ENCODE measurements at places on chromosomes 13 and 19.

DNA sequence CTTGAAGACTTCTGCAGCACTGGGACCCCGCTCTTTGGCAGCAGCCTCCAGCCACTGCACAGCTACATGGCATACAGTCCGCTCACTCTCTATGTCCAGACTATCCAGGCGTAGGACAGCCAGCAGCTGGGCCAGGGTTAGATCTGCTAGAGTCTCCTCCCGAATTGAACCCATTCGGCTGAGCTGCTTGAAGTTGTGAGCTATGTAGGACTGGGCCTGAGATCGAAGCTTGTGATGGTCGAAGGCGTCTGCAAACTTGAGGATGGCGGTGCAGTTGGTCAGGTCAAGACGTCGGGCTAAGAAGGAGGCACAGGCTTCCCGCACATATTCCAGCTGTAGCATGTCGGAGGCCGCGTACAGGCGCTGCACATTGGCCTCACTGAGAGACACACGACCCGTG lies 900 bp downstream of the KBTBD7 start:
- no peak for DNase-seq

- DNase-seq: peak; percentile 62
Observed at GRCh38 chr19:11355160-11356073, at the start of gene PLPPR2. Gene PLPPR2, plus strand, starts transcription at chr19:11355432. Its CDS starts 2,242 bp downstream, at chr19:11357674.

- DNase-seq: no peak
Observed at GRCh38 chr13:78649997-78650716, 8.8 kb downstream of the OBI1 start.

DNA sequence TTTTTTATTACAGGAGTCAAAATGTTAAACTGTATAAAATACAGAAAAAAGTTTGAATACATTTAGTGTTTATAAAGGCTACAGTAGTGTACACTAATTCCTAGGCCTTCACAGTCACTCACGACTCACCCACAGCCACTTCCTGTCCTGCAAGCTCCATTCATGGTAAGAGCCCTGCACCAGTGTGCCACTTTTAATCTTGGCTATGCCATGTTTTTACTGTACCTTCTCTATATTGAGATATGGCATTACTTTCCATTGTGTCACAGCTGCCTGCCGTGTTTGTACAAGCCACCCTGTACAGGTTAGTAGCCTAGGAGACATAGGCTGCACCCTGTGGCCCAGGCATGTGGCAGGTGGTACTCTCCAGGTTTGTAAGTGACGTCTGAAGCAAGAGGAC lies 32.1 kb downstream of the C1QTNF9 start:
- no peak for DNase-seq

DNA sequence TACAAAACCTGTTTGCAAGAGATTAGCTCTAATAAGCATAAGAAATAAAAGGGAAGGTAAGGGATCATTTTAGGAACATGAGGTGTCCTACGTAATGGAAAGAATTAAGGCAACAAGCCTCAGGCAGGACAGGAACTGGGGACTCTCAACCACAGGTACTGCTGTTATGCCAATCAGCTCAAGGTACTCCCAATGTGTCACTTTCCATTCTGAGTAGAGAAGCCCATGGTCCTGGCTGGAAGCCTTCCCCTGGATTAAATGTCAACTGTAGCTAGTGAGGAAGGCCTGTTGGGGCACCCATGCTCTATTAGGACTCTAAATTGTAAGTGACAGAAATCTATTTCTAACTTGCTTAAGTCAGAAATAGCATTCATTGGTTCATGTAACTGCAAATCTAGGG lies 134.6 kb downstream of the DPF1 start:
- no peak for DNase-seq

GRCh38 chr13:101695870-101696516 lies 243.5 kb downstream of the ITGBL1 start:
- no peak for DNase-seq

DNA sequence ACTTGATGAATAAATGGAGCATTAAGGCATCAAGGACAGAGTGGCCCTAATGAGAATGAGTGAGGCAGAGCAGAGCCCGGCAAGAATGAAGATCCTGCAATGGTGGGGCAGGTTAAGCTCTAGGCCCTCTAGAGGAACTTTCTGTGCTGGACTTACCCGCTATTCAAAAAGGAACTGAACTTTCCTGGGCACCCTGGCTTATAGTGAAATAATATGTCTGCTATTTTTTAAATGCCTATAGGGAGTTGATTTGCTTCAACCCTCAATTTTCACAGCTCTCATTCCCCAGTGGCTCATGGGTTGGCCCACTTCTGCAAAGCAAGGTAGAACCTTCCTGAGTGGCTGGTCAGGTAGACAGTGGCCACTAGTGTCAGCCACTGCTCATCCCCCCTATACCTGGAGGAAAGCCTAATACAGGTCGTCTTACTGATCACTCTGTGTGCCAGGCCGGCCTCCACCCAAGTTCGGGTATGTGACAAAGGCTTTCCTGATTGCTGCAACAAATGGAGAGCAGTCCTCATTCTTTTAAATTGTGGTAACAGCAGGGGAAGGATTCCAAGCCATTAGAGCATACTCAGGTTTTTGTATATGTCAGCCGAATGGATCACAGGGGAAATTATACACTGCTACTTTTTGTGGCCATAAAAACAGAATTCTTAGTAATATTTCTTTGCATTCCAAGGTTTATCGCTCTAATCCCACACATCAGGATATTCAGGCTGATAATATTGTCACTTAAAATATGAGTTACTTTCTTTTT lies 103.0 kb downstream of the KL start:
- DNase-seq: no peak

- DNase-seq: no peak
Observed at GRCh38 chr19:14333101-14333871, 48.0 kb upstream of the ADGRE5 start.

- no peak for DNase-seq
Observed at GRCh38 chr13:23805122-23805521, 84.1 kb downstream of the MIPEP start.

- no peak for DNase-seq
Observed at GRCh38 chr13:97477844-97478243, 43.9 kb downstream of the RAP2A start.

DNA sequence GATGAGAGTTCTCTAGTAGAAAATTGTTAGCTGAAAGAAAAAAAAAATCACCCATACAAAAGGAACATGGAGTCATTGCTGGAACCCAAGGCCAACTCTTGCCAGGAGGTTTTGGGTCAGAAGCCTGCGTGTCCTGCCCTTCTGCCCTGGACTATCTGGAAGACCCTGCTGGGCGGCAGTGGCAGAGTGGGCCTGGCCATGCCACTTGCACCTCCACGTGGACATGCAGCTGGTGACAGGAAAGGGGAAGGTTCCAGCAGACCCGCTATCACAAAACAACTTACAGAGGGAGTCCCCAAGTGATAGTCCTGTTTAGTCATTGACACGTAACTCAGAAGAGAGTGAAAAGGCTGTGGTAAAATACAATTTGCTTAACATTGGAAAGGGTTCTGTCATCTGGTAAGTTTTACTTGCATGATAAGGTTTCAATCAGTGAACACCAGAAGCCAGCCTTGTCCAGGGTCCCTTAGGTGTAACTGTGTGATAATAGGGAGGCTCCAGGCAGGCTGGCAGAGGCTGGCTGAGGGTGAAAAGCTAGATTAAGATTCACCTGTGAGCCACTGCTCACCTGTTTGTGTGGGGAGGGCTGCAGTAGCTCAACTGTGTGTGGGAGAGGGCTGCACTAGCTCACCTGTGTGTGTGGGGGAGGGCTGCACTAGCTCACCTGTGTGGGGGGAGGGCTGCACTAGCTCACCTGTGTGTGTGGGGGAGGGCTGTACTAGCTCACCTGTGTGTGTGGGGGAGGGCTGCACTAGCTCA lies 47.8 kb downstream of the COL4A2 start:
- no peak for DNase-seq

- peak; percentile 42 for DNase-seq
Observed at GRCh38 chr13:31982540-31982939, 49.0 kb upstream of the FRY start.

- DNase-seq: no peak
Observed at GRCh38 chr13:40315416-40316064, 350.9 kb downstream of the FOXO1 start.

DNA sequence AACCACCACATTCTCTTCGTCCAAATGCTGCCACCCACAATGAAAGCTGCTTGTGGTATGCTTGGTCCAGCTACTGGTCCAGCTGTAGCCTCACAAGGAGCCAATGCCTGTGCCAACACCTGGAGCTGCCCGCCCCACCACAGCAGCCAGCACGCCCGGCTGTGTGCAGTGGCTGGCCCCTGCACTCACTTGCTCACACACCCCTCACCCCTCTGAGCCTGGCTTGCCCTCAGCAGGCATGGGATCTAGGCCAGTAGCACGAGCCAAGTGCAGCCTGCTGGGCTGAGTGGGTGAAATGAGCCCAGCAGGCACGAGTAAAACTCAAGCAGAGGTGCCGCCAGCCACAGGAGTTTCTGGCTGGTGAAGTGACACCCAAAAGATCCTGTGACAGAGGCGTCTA lies 2096.4 kb upstream of the PCDH20 start:
- no peak for DNase-seq

GRCh38 chr13:26326562-26326961 lies 72.6 kb downstream of the CDK8 start:
- no peak for DNase-seq

GRCh38 chr19:33422369-33423180 lies 49.1 kb downstream of the CEBPG start:
- DNase-seq: no peak

GRCh38 chr19:27776020-27776419 lies 1436.9 kb downstream of the UQCRFS1 start:
- no peak for DNase-seq

GRCh38 chr19:39997638-39998216 lies 867 bp downstream of the ZNF546 start:
- no peak for DNase-seq

- no peak for DNase-seq
Observed at GRCh38 chr19:10260141-10260584, 8.1 kb downstream of the MRPL4 start.

DNA sequence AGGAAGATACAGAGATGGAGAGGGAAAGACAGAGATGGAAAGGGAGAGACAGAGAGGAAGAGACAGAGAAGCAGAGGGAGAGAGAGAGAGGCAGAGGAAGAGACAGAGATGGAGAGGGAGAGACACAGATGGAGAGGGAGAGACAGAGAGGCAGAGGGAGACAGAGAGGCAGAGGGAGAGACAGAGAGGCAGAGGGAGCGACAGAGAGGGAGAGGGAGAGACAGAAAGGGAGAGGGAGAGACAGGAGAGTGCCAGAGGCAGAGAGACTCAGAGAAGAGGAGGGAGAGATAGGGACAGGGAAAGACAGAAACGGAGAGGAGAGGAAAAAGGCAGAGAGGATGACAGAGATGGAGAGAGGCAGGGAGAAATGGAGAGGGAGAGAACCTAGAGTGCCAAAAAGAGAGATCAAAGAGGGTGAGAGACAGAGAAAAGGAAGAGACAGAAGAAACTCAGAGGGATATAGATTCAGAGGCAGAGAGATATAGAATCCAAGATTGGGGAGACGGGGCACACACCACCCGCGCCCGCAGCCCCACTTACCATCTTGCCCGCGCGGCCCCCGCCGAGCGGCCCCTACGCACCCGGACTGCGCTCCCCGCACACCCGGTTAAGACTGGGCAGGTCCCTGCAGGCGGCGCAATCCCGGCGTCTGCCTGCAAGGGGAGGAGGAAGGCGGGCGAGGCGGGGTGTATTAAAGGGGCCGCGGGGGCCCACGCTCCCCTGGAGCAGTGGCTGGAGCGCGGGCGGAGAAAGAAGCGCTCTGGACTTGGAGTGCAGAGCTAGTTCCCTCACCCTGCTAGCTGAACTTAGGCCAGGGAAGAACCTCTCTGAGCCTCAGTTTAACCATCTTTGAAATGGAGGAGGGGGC lies 10.7 kb downstream of the TM6SF2 start:
- no peak for DNase-seq

GRCh38 chr19:29285878-29286277 lies 72.9 kb upstream of the UQCRFS1 start:
- no peak for DNase-seq

- no peak for DNase-seq
Observed at GRCh38 chr19:49359851-49360820, 2.1 kb downstream of the TEAD2 start.

GRCh38 chr19:6108721-6109633 lies 1.3 kb downstream of the RFX2 start:
- DNase-seq: no peak

GRCh38 chr13:49351871-49352270 lies 92.0 kb downstream of the CAB39L start:
- no peak for DNase-seq

DNA sequence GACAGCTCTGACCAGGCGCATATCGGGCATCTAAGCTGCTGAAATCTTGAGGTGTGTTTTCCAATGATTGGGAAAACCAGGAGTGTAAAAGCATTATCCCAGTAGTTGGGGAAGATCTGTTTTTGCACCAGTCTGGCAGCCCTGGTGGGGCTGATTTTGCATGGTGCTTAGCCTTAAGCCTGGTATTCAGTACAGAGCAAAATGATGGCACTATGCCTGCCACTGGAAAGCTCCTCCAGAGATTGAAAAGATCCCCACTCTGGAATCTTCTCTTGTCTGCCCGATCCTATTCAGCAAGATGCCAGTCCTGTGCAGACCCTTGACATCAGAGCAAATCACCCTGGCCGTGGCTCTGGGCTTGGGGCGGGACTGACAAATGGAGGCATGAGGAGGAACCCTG lies 44.7 kb upstream of the SIAH3 start:
- DNase-seq: no peak

GRCh38 chr13:73991384-73991783 lies 142.8 kb downstream of the KLF12 start:
- DNase-seq: no peak

GRCh38 chr13:23144431-23144830 lies 36.3 kb upstream of the SGCG start:
- DNase-seq: no peak

DNA sequence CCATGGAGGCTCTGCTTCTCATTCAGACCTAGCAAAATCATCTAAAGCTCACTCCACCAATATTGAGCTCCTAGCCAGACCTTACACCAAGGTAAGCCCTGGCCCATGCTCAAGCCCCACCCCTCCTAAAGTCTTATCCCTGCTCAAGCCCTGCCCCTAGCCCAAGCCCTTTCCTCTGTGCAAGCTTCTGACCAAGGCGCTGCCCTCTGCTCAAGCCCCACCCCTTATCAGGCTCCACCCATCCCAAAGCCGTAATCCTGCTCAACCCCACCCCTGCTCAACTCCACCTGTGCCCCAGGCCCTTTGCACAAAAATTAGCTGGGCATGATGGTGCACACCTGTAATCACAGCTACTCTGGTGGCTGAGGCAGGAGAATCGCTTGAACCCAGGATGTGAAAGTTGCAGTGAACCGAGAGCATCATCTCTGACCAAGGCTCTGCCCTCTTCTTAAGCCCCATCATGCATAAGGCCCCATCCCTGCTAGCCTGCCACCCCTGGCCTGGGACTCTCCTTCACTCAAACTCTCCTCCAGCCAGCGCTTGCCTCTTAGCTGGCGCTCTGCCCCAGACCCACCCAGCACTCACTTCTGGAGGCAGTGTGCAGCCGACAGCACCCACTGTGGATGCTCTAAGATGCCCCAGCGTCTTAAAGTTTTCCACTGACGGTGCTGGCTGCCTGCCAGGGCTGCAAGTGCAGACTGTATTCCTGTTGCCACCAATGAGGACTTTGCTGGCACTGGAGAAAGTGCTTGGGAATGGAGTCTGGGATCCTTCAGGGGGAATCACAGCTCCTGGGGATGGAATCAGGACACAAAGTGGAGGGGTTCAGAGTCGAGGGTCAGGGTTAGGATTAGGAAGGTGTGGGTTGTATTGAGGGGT lies 16.5 kb downstream of the KLK4 start:
- DNase-seq: no peak

Measured in nucleus accumbens (tissue), 56 donors.